ENCODE measurements at places on chromosomes 4 and X.

- no peak for DNase-seq
Observed at GRCh38 chrX:13996650-13997049, 33.0 kb downstream of the GEMIN8 start.

DNA sequence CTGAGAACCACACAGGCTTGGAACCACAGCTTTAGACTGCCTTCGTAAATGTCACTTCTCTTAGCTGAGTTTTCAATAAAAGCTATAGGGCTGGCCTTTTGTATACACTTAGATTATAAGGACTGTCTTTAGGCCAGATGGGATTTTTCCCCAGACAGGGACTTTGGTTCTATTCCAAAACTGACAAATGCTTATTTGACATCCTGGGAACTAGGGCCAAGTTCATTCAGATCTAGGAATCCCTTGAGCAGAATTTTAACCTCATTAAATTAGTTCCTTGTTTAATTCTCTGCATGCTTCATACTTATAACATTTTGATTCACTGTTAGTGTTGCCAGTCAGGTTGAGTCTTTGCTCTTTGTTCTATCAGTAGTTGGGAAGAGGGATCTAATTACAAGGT lies 23.1 kb downstream of the ZRSR2 start:
- DNase-seq, result no peak

GRCh38 chrX:118508635-118509034 lies 13.0 kb downstream of the DOCK11 start:
- no peak for DNase-seq

DNA sequence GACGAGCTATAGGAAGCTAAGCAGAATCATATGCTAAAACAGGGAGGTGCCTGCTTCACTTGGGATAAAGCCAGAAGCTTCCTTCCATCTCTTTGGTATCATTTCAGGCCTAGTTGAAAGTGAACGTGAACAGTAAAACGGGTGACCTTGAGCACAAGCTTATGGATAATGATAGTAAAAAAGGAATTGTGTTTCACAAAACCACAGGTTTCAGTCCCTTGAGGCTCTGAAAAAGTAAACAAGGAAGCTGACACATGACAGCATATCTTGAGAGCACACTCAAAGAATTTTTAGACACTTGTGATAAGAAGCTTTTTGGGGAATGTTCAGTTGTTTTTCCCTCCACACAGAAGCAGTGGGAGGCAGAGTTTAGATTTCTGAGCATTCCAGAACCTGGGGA lies 286.1 kb downstream of the DCHS2 start:
- no peak for DNase-seq

- DNase-seq, result no peak
Observed at GRCh38 chr4:119865389-119865788, 201.3 kb downstream of the MAD2L1 start.

GRCh38 chr4:89914609-89915550 lies 20.2 kb downstream of the MMRN1 start:
- peak; percentile 32 for DNase-seq

DNA sequence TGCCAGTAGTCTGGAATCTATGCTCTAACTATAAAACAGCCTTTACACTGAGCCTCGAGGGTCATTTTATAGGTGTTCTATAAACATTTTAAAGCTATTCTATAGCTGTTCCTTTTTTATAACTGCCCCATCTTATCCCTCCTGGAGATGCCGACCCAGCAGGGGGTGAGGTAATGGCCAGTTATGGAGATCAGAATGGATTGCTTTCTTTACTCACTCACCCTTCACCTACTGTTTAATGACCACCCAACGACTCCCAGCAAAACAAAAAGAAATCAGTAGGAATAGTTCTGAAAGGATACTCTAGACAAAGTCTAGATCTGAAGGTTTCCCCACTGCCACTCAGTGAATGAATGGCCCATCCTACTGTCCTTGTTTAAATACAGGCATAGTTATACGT lies 1113.1 kb downstream of the FAT4 start:
- DNase-seq, result no peak

DNA sequence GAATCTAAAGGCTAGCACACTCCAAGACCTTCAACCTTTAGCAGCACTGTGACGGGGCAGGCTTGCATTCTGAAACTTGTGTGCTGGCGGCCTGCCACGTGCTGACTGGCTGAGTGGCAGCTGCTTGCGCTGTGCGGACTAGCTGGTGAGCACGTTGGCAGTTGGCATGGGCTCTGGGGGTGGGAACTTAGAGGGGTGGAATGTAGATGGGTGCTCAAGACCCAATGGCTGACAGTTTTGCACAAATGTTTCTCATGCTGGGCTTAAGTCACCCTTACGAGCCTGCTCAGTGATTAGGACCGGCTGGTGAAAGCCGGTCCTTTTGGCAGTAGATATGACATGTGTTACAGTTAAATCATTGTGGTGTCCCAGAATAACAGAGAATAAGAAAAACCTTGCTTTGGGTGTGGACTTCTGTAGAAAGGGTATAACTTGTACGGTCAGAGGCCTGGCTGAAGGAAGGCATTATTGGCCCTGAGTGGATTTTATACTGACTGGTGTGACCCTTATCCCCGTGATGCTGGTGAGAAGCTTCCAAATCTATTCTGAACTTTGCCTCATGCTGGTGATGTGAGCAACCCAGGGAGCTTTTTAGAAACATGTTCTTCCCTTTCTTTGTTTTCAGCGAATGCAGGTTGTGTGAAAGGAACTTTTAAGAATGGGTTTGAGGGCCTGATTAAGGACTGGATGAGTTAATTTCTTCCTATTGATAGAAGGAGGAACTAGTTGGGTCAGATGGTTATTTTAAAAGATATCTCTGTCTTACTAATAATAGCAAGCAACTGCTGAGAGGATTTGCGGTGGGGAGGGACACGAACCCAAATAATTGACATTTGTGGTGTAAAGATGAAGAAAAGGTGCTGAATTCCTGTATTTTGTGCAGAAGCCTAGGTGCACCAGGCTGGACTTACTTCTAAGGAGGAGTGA lies 107.4 kb upstream of the SLC4A4 start:
- no peak for DNase-seq

GRCh38 chr4:112901962-112902411 lies 147.5 kb upstream of the ANK2 start:
- DNase-seq, result no peak

- peak; percentile 51 for DNase-seq
Observed at GRCh38 chr4:28686618-28687017, 1826.0 kb downstream of the STIM2 start.

GRCh38 chr4:151887031-151887815 lies 126.4 kb upstream of the GATB start:
- DNase-seq, result peak; percentile 11

GRCh38 chrX:11756354-11757318 lies 1.4 kb upstream of the MSL3 start:
- DNase-seq, result no peak

GRCh38 chr4:80767944-80768343 lies 262.6 kb upstream of the BMP3 start:
- no peak for DNase-seq

DNA sequence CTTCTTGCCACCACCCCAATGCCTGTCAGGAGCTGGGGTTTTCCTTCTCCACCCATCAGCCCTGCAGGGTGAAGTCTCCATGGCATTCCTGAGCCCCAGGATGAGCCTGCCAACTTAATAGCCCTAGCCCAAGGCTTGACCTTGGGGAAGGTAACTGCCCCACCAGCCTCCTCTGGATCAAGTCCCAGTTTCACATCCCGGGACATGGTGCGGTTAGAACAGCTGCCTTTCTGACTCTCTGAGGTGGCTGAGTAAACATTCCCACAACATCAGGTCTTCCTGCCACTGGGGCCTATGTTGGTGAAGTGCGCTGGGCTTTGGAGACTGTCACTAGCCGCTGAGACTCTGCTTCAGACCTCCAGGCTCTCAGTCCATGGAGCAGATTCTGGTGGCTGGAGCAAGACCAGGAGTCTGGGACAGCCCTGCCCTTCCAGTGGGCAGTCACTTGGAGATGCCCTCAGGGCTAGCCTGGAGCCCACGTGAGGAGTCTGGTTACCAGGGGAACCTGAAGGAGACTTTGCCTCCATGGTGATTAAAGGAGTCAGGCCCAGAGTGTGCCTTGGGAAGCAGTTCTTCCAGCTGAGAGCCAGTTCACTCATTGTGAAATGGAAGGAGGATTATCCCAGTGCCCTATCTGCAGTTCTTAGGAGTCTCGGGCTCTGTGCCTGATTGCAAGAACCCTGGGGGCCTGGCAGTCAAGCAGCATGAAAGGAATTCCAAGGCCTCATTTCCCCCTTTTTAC lies 56.8 kb downstream of the SMIM20 start:
- DNase-seq, result no peak

DNA sequence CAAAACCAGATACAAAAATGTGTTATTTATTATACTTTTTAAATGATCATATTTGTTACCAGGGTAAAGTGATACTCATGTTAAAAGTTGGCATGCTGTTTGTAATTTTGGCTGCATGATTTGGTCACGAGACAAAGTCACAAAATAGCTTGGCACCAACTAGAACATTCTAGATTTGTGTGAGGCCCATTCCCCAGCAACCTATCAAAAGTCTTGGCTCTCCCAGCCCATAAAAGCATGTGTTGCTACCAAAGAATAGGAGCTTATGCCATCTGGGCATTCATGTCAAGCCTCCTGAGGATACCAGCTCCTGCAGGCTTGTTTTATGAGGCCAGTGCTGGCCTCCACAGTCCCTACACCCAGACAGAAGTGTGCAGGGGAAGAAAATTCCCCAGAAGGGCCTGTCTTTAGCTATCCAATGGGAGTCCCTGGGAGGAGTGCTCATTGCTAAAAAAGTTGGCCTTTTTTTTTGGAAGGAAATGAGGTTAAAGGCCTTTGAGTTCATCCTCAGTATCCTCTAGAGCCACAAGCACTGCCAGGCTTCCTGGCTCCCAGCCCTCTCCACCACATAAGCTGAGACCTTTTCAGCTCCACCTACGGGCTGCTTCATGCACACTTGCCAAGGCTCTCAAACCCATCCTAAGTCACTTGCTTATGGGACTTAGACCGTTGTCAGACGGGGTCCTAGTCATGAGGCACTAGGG lies 211.9 kb upstream of the EOLA2 start:
- no peak for DNase-seq

DNA sequence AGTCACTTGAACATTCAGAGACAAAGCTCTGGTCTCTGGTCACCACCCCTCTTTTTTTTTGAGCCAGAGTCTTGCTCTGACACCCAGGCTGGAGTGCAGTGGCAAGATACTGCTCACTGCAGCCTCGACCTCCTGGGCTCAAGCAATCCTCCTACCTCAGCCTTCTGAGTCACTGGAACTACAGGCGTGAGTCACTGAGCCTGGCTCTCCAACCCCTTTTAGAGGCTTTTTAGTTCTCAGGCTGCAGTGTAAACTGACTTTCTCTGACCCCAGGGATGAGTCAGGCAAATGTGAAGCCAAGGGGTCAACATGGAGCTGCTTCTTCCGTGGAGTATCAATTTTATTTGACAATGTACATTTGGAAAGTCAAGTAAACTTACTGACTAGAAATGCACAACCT lies 229.2 kb downstream of the PTTG2 start:
- no peak for DNase-seq

GRCh38 chr4:32569861-32570260 lies 1849.7 kb downstream of the PCDH7 start:
- DNase-seq, result peak; percentile 22

DNA sequence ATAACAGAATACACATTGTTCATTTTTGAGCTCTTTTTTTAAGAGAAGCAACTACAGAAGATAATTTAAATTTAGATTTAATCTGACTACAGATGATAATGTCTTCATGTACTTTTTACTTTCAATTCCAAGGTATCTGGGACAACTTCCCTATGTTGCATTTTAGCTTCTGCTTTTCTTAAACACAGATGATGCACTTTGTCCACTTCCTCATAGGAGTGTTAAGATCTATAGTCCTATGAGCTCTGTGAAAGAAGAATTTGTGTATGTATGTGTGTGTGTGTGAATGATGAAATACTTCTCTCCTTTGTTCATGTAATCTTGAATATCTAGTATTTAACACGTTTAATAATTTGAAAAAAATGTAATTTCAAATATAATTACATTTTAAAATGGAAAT lies 5.3 kb upstream of the FHIP1A start:
- DNase-seq, result peak; percentile 55

- DNase-seq, result no peak
Observed at GRCh38 chrX:72340041-72340440, 34.3 kb upstream of the CITED1 start.

DNA sequence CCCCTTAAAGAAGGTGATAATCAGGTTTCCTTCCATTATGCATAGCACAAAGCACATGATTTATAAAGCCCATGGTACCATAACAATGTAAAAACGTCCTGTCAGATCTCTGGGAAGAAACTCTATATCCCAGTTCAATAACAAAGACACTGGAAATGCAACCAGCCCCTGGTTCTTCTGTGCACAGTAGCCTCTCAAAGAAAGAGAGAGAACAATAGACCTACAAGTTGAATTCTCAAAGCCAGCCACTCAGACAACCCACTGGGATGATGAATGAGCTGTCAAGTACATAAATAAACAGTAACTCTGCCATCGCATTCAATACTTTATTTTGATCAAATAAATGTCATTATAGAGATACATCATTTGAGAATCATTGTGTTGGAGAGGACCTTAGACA lies 400.1 kb upstream of the CPEB2 start:
- DNase-seq, result no peak

- DNase-seq, result peak; percentile 43
Observed at GRCh38 chr4:138307319-138307718, 65.2 kb upstream of the SLC7A11 start.

DNA sequence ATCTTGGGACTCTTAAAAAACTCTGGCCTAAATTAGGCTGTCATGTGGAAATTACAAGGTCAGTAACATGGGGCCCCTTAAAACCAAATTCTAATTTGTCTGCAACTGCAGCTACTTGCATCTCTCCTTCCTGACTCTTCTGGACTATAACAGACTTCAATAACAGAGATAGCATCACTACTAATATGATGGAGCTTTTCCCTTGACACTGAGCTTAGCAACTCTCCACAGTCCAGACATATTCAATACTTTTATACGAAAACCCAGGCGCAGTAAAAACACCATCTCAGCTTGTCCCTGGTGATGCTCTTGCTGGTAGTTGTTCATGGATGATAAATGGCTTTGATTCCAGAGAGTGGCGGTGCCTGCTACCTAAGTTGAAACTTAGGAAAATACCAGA lies 850.4 kb downstream of the STIM2 start:
- no peak for DNase-seq

DNA sequence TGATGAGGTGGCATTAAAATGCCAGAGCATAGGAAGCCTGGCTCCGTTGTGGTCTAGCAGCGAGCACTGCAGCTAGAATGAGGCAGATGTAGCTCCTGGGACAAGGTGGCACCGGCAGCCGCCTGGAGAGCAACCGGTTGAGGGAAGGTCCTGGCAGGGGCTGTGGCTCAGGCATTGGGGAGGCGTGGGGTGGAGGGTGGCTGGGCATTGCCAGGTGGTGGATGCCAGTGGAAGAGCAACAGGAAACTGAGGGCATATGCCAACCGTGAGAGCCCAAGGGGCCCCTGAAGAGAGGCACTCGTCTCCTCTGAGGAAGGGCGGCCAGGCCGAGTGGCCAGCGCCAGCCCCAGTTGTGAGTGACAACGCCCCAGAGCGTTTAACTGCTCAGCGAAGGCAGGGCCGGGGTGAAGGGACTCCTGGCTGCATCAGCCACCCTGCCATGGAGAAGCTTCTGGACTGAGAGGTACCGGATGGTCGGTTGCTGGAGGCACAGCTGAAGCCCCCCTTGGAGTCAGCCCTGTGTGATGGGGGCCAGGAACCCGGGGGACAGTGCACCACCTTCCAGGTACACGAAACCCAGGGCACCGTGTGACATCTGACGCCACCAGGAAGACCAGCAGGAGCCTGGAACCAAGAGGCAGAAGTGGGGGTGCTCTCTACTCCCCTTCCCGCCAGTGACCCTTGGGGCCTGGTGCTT lies 13.2 kb upstream of the PDE6B start:
- DNase-seq, result no peak

GRCh38 chr4:185794637-185795036 lies 17.4 kb downstream of the SORBS2 start:
- DNase-seq, result no peak

GRCh38 chr4:118760092-118760491 lies 74.9 kb downstream of the METTL14 start:
- DNase-seq, result no peak

Data from hematopoietic multipotent progenitor cell treated with erythropoietin and hydrocortisone succinate and interleukin-3 and kit ligand, for 6 days (in vitro differentiated cells).